Left forelimb (tissue), 1 donor: ENCODE measurements at places on chromosomes 7 and 10.

DNA sequence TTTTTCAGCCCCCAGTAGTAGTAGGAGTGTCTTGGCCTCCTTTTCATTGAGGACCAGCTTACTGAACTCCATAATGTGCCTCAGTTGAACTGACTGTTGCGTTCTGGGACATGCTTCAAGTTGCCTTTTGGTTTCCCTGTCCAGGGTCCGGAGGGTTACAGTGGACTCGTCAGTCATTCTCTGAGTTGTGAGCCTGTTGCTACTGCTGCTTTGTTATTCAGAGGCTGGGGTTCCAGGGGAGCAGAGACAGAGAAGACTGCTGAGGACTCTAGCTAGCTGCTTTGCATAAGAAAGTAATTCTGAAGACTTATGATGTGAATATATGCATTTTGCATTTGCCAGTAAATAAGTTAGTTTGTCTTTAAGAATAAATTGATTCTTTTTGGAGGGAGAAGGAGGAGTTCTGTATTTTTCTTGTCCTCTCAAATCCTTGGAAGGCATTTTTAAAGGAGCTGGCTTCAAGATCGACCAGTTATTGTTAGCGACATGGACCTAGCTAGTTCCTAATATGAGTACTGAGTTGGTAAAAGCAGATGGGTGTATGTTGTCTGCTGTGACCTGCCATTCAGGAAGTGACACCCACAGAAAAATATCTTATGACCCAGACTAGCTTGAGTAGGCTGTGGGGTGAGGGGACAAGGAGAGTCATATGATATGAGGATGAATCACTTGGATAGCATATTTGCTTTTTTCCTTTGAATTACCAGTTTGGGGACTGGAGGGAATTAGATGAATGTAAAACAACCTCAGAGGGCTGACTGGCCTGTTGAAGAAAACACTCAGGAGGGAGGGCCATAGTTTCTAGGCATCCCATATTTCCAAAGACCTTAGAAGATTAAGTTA, 8.3 kb downstream of the PI4K2A start:
- no peak for DNase-seq

DNA sequence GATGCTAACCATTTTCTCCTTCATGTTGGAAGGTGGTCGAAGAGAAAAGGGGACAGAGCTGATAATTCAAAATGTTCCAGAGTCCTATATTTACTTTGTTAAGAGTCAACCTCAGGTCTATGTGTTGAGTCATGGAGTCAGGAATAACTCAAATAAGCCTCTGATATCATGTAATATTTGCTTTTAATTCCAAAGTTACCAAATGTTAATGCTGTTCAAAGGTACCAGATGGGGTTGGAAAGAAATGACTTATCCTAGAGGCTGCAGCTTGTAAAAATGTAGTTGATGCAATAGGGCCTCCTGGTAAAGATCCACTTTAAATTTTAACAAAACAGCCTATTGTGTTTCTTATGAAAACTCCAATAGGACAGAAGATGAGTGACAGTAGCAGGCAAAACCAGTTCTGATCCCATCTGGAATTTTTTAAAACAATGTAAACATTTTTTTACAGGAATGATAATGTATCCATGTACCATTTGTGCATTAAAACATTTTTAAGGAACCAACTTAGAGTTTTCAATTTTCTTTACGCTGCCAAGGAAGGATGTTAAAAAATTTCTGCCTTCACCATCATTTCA, 218.2 kb downstream of the ANK3 start:
- no peak for DNase-seq

GRCh38 chr10:128058106-128058749, 68.0 kb downstream of the MKI67 start:
- peak; percentile 47 for DNase-seq

GRCh38 chr10:73424478-73424877, 8.9 kb downstream of the MSS51 start:
- DNase-seq, result no peak

- DNase-seq, result no peak
Observed at GRCh38 chr7:36209814-36210183, 56.7 kb downstream of the EEPD1 start.

DNA sequence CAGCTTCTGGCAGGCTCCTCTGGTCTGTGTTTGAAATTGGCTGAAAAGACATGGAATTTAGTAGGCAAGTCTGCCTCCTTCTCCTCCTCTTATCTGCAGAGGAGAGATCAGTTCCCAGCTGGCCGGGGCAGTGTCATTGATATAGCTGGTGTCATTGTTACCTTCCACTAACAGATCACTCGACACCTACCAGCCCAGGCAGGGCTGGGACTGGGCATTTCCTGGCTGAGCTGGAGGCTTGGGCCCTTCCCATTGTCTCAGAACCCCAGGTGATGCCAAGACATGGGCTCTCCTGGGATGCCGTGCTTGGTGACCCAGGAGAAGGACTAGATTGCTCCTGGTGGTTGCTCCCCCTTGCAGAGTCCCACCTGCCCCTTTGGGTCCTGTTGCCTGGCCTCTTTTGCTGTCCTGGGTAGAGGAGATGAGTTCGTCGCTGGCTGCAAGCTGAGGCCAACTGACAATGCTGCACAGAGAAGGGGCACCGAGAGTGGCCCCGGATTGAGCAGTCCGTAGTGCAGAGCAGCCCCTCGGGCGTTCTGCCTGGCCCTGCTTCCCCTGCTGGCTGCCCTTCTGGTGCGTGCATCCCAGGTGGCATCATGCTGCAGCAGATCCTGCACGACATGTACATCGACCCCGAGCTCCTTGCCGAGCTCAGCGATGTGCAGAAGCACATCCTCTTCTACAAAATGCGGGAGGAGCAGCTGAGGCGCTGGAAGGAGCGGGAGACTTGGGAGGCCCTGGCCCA, at the start of gene SH2D4B:
TSS of gene SH2D4B (plus strand) at position 167 of the 745 bp plus-strand sequence. CDS start at position 597, 430 bp downstream.
- peak; percentile 56 for DNase-seq

GRCh38 chr7:6500691-6501090, 50.6 kb downstream of the GRID2IP start:
- no peak for DNase-seq

- no peak for DNase-seq
Observed at GRCh38 chr10:101134299-101135127, 3.4 kb downstream of the TLX1 start.

GRCh38 chr7:25949736-25950487, 202.1 kb upstream of the NFE2L3 start:
- DNase-seq, result no peak

- DNase-seq, result no peak
Observed at GRCh38 chr7:88670536-88670935, 89.0 kb upstream of the ZNF804B start.

- no peak for DNase-seq
Observed at GRCh38 chr7:131546583-131547141, 9.8 kb downstream of the PODXL start.

GRCh38 chr10:109149666-109150350, 773.5 kb downstream of the XPNPEP1 start:
- no peak for DNase-seq

DNA sequence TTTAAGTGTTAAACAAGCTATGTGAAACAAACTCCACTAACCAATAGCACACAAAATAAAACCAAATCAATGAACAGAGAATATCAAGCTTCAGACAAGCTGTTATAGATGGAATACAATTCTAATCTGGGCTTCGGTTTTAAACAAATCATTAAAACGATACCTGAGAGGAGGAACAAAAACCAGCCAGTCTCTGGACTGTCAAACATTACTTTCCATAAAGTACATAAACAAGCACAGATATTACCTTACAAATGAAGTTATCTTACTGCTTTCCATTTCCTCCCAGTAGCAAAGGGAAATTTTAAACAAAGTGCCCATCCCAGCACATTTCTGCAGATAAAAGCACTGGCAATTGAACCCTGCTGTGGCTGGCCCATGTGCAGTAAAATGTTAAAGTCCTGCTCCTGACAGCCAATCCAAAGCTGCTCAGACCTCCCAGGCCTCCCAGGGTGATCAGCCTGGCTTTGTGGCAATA, 128.0 kb downstream of the NRCAM start:
- DNase-seq, result no peak

DNA sequence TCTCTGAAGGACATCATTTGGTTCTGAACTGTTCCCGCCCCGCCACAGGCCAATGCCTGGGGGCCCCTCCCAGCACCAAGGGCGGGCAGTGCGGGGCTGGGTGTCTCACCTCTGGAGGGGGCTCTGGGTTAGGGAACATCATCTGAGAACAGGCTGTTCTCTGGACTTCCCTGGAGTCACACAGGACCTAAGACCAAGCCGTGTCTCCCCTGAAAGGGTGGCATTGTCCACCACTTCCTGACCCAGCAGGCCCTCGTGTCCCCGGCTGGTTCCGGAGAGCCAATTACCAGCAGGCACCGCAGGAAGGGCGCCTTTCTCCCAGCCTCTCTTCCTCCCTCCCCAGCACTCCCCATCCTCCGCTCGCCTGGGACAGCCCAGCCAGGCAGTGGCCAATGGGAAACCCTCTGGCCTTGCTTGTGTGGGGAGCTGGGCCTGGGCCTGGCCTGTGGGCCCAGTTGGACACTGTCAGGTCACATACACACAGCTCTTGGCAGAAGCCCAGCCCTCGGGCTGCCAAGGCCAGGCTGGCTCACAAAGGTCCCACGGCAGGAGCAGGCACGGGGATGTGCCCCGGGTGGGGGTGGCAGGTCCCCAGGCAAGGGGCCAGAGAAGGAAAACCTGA, 119.5 kb downstream of the SPDYE5 start:
- no peak for DNase-seq

DNA sequence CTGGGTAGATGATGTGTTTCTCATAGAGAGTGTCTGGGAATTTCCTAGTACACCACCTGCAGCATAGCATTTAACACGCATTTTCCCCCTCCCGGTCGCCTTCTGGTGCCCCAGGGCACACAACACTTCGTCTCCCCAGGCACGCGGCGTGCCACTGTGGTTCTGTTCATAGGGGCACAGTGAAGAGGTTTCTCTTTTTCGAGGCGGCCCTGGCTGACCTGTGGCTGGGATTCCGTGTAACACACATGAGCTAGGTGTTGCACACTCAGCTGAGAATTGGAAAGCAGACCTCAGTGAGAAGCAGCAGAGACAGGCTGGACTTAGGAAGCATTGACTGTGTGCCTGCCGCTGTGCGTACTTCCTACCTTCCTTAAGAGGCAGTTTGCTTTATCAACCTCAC, 214.3 kb upstream of the SHH start:
- no peak for DNase-seq

DNA sequence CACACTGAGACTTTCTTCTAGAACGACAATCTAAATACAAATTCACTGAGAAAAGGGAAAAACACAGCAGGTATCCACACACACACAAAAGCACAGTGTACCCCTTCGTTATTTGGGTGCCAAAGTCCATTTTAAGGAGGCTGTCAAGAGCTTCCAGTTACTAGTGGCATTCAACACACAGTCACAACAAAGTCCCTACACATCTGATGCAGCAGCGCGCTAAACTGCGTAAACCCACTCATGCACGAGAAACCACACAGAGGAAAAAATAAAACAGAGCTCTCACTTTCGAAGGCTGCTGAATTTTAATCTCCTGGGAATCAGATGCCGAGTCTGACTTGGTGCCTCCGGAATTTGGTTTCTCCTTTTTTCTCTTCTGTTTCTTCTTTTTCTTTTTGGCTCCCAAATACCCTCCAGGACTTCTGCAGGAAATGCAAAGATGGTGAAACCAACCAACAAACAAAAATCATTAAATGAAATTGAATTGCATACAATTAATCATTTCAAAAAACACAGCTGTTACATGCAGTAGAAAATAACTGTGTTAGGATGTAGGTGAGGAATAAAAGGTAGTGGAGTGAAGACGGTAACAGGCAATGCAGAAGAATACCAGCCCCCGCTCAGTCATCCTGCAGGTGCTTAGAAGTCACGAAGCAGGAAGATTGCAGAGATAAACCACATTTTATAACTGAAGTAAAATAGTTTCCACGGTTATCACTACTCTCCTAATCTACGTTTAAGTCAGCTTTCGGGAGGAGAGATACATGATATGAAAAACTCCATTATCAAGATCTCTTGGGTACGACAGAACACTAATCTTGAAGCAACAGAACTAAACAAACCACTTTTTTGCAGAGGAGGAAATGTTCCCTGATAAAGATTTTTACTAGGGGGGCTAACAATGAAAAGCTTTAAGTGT, 27.1 kb downstream of the NMT2 start:
- no peak for DNase-seq

GRCh38 chr7:150967349-150967748, 10.8 kb downstream of the KCNH2 start:
- DNase-seq, result no peak
